CD14-positive monocyte (primary cell): ENCODE measurements at places on chromosomes 2 and 18. TPM values are rescaled to one million over a fixed set of nuclear protein-coding genes. Genes with fewer than 3 reads are reported as not detected.

The ACSL3 gene
- polyA plus RNA-seq: 4.7 and 8.8 TPM in 2 replicates

The TRIM54 gene
- polyA plus RNA-seq: not detected

GRCh38 chr2:202632682-202633290 lies 2.0 kb upstream of the FAM117B start:
- DNase-seq: no peak
- H3K27me3 ChIP-seq: no peaks in the 10 kb centered on the region
- H3K4me3 ChIP-seq: no peak overlapping the region
- no peak overlapping the region for H3K27ac ChIP-seq
- H3K36me3 ChIP-seq: no peaks in the 10 kb centered on the region
- H3K4me1 ChIP-seq: peaks cover 27% of the 10 kb centered on the region

DNA sequence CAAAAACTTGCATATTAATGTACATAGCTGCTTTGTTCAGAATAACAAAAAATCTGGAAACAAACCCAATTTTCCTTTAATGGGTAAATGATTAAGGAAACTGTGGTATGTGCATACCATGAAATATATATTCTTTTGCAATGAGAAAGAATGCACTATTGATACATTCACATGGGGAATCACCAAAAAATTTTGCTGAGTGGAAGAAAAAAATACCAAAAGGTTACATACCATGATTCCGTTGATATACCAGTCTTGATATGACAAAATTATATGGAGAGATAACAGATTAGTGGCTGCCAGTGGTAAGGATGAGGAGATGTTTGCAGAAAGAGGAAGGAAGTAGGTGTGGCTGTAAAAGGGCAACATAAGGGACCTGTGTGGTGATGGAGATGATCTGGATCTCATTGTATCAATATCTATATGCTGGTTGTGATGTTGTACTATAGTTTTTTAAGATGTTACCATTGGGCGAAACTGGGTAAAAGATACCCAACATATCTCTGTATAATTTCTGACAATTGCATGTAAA lies 54.6 kb upstream of the BCL2L11 start:
- no peak overlapping the region for H3K27ac ChIP-seq
- DNase-seq: peak; percentile 11
- peaks cover 3% of the 10 kb centered on the region for H3K4me1 ChIP-seq
- no peaks in the 10 kb centered on the region for H3K27me3 ChIP-seq
- H3K4me3 ChIP-seq: no peak overlapping the region
- H3K36me3 ChIP-seq: no peaks in the 10 kb centered on the region

GRCh38 chr2:49687918-49688317 lies 533.6 kb upstream of the FSHR start:
- H3K36me3 ChIP-seq: no peaks in the 10 kb centered on the region
- DNase-seq: no peak
- H3K4me3 ChIP-seq: no peak overlapping the region
- no peaks in the 10 kb centered on the region for H3K4me1 ChIP-seq
- H3K27me3 ChIP-seq: no peaks in the 10 kb centered on the region
